ENCODE measurements at places on chromosomes 6 and 20. TPM values are rescaled to one million over a fixed set of nuclear protein-coding genes. Genes with fewer than 3 reads are reported as not detected.

Gene VSTM2L
- not detected for total RNA-seq

Gene SEMG1
- total RNA-seq: not detected

Gene LY86
- 1.2 TPM for total RNA-seq

Gene SLC22A2
- total RNA-seq: not detected

Gene LINC00237
- total RNA-seq: 0.49 TPM
